ENCODE measurements at places on chromosomes 13 and 19. TPM values are rescaled to one million over a fixed set of nuclear protein-coding genes. Genes with fewer than 3 reads are reported as not detected.

Gene ZNF471
- total RNA-seq, result 3.5 TPM

GRCh38 chr19:6074709-6075403 lies 35.4 kb downstream of the RFX2 start:
- no peaks in the 10 kb centered on the region for H3K36me3 ChIP-seq
- no peak overlapping the region for H3K4me3 ChIP-seq
- no peak overlapping the region for H3K27ac ChIP-seq
- H3K4me1 ChIP-seq, result peaks cover 5% of the 10 kb centered on the region
- no peaks in the 10 kb centered on the region for H3K27me3 ChIP-seq

- H3K4me3 ChIP-seq, result peak overlapping the region; percentile 1
- no peaks in the 10 kb centered on the region for H3K36me3 ChIP-seq
- H3K27ac ChIP-seq, result no peak overlapping the region
- no peak for DNase-seq
- H3K4me1 ChIP-seq, result no peaks in the 10 kb centered on the region
These were observed 58.2 kb upstream of the EEF1AKMT1 start for GRCh38 chr13:20831933-20832332.

- no peaks in the 10 kb centered on the region for H3K36me3 ChIP-seq
- peaks cover 18% of the 10 kb centered on the region for H3K4me1 ChIP-seq
- peak overlapping the region; percentile 35 for H3K4me3 ChIP-seq
- peaks cover 7% of the 10 kb centered on the region for H3K27me3 ChIP-seq
These were observed 5.3 kb upstream of the PROZ start for GRCh38 chr13:113152984-113153809.

Gene KIR3DL2
- total RNA-seq, result not detected

DNA sequence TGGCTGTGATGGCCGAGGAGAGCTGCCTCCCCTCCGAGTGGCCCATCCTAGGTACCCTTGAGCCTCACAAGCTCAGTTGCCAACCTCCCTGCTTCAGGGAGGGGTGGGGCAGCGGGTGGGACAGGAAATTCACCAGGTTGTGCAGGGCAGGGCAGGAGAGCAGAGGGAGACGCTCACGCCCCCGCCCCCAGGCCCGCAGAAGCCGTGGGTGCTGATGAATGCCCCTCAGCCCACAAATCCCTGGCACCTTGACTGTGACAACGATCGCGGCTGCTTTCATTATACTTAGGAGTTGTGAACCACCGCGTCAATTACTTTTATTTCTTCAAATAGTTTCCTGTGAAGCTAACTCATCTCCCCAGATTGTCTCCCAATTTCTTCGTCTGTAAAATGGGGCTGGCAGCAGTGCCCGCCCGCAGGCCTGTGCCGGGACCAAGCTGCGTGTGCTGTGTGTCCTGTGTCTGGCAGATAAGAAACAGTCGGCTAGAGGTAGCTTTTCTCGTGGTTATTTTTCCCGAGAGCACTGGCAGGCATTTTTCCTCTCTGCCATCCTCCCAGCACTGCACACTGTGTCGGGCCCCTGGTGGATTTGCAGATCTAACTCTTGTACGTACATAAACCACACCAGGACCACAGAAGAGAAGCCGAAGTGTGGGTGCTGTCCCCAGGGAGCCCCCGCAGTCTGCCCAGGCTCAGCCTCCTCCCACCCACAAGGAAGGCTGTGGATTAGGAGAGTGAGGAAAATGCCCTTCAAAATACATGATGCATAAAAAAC lies 7.9 kb upstream of the RASA3 start:
- no peaks in the 10 kb centered on the region for H3K36me3 ChIP-seq
- DNase-seq, result no peak
- no peaks in the 10 kb centered on the region for H3K4me1 ChIP-seq
- no peak overlapping the region for H3K27ac ChIP-seq
- H3K27me3 ChIP-seq, result no peaks in the 10 kb centered on the region

DNA sequence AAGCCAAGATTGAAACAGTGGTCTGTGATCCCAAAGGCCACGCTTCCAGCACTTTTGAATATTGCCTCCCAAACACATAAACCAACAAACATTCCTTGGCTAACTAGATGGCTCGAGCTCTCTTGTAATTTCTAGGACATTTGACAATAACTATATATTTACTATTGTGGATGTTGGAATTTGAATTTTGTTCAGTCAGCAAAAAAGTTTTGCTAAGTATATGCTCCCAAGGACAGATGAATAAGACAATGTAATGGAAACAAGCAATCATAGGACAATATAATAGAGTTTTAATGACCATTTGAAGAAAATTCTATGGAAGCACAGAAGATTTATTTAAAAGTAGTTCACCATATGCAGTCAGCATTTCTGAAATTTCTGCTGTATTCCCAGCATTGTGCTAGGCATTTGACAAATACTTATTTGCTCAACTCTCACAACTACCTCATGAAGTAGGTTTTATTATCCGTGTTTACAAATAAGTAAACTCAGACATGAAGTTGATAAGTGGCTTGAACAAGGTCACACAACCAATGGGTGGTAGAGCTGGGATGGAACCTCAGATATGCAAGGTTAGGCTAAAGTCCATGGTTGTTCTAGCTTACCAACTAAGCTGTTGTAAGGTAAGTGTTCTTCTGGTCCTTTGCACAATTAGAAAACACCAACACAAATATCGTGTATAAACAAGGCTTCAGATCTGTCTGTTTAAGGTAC lies 205.1 kb downstream of the NUFIP1 start:
- H3K27ac ChIP-seq, result no peak overlapping the region
- no peaks in the 10 kb centered on the region for H3K27me3 ChIP-seq
- no peaks in the 10 kb centered on the region for H3K36me3 ChIP-seq
- H3K4me1 ChIP-seq, result no peaks in the 10 kb centered on the region
- no peak for DNase-seq

DNA sequence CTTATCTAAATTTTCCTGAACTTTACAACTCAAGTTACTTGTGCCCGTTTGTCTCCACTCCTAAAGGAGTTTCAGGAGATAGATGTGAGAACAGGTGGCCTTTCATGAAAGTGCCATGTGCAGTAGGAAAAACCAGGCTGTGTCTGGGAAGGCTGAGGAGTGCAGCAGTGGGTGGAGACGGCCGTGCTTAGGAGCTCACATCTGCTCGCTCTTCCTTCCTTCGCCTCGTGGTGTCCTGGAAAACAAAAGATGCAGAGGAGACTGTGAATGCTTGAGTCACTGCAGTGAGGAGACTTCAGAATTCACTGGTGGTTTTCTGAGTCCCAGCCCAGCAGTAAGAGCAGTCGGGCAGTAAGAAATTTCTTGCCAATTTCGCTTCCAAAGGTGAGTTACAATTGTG lies 138.4 kb upstream of the RNF113B start:
- no peaks in the 10 kb centered on the region for H3K36me3 ChIP-seq
- H3K27ac ChIP-seq, result no peak overlapping the region
- no peaks in the 10 kb centered on the region for H3K4me1 ChIP-seq
- DNase-seq, result no peak
- H3K4me3 ChIP-seq, result no peak overlapping the region
- H3K27me3 ChIP-seq, result no peaks in the 10 kb centered on the region

Gene ZNF808
- 28.9 TPM for total RNA-seq

Gene SYNE4
- 0.12 TPM for total RNA-seq

DNA sequence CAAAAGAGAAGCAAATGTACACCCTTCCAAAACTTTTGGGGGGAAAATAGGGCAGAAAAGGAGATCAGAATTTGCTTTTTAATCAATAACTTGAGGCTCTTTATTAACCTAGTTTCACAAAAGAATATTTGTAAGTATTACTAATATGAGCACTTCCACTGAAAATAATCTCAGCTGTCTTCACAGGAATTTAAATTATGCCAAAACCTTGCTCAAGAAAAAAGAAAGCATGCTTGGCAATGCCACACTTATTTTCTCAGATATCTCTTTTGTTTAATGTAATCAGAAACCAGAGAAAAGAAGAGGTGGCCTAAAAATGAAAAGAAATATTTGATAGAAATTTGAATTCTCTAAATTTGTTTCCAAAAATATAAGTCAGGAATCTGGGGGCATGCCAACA lies 234.9 kb upstream of the GPC6 start:
- H3K27ac ChIP-seq, result no peak overlapping the region
- DNase-seq, result no peak
- no peaks in the 10 kb centered on the region for H3K36me3 ChIP-seq
- no peak overlapping the region for H3K4me3 ChIP-seq
- H3K27me3 ChIP-seq, result no peaks in the 10 kb centered on the region

GRCh38 chr13:75345193-75345592 lies 136.8 kb downstream of the TBC1D4 start:
- H3K27ac ChIP-seq, result peak overlapping the region; percentile 3
- H3K4me3 ChIP-seq, result no peak overlapping the region
- no peaks in the 10 kb centered on the region for H3K36me3 ChIP-seq
- H3K27me3 ChIP-seq, result no peaks in the 10 kb centered on the region

Gene ZNF649
- 7.5 TPM for total RNA-seq

DNA sequence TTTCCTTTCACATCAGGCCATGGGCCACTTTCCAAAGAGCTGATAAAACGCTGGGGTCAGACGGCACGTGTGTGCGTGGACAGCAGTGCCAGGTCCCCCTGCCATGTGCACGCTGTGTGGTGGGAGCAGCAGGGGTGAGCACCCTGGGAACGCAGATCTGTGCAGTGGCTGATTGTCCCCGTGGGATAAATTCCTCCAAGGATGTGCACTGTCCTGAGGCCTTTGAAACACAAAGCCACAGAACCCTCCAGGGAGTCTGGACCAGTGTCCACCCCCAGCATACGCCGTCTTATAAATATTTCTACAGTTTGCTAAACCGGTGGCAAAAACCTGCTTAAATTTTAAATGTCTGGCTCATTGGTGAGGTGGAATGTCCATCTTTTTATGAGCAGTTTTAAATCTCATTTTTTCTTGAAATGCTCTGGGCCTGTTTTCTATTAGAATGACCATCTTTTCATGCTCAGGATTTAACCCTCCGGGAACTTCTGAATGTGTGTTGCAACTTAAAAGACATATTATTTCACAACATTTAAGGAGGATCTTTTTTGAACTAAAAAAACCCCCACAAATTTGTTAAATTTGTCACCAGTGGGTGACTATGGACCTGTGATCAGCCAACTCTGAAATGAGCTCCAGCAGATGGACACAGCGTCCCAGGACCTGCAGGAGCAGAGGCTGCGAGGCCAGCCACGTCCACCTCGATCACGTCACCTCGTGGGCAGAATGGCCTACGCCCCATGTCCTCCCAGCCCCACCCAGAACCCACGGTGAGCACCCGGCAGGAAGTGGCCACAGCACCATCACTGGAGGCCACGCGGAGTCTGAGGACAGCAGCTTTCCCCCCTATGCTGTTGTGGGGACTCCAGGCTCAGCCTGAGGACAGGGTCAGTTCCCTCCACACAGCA lies 68.6 kb downstream of the RASA3 start:
- peak overlapping the region; percentile 41 for H3K4me3 ChIP-seq
- H3K27ac ChIP-seq, result peak overlapping the region; percentile 95
- no peaks in the 10 kb centered on the region for H3K36me3 ChIP-seq
- no peaks in the 10 kb centered on the region for H3K27me3 ChIP-seq
- DNase-seq, result peak; percentile 76
- peaks cover 6% of the 10 kb centered on the region for H3K4me1 ChIP-seq

DNA sequence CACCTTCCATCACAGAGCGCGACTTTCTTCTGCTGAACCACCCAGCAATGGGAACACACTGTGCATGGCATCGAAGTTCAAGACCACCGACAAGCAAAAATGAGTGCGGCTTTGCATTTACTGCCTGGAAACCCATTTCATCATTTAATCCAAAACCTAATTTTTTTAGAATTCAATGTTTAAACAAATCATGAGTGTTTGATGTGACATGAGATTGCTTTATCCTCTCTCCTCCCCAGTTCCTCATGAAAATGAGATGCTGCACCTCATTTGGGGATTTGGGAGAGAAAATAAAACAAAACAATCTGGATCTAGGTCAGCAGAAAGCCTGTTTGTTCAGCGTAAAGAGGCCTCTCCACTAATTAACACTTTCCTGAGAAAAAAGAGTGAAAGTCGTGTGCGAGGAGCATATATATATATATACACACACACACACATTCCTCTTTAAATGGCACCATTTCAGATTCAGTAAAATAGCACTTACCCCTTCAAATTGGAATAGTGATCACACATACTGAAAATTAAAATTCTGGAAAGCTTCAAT lies 126.2 kb downstream of the DCT start:
- no peak for DNase-seq
- no peaks in the 10 kb centered on the region for H3K36me3 ChIP-seq
- H3K4me1 ChIP-seq, result no peaks in the 10 kb centered on the region
- no peaks in the 10 kb centered on the region for H3K27me3 ChIP-seq
- no peak overlapping the region for H3K4me3 ChIP-seq

DNA sequence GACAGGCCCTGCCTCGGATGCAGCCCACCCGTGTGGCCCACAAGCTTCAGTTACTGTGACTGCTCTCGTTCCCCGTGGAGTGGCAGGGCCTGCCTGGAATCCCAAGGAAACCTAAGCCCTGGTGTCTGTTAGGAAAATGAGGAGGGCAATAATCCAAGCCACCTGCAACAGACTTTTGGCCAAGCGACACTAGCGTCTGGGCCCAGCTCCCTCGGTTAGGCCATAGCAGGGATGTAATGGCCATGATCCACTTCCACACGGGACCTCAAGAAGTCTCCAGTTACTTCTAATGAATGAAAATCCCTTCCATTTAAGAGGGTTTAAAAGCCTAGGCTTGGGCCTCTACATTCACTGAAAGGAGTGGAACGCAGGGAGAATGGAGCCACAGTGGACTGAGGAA lies 8.9 kb downstream of the ZC3H4 start:
- H3K27ac ChIP-seq, result no peak overlapping the region
- no peak for DNase-seq
- H3K27me3 ChIP-seq, result no peaks in the 10 kb centered on the region
- no peak overlapping the region for H3K4me3 ChIP-seq

Gene ZNF431
- total RNA-seq, result 18.2 TPM

Gene LILRB4
- total RNA-seq, result 0.97 TPM

Gene RFXAP
- total RNA-seq, result 4.2 TPM

GRCh38 chr19:45102481-45102880 lies 9.5 kb downstream of the PPP1R37 start:
- H3K27me3 ChIP-seq, result no peaks in the 10 kb centered on the region
- no peak overlapping the region for H3K27ac ChIP-seq
- H3K4me1 ChIP-seq, result peaks cover 57% of the 10 kb centered on the region
- no peak for DNase-seq
- H3K36me3 ChIP-seq, result no peaks in the 10 kb centered on the region

GRCh38 chr19:49896863-49897621 lies at the start of gene IL4I1:
Gene IL4I1, minus strand, starts transcription at chr19:49896887. Its CDS starts 727 bp downstream, at chr19:49896160.
- peak; percentile 55 for DNase-seq
- H3K4me3 ChIP-seq, result no peak within 1 kb of the TSS
- peaks cover 23% of the 10 kb centered on the region for H3K4me1 ChIP-seq
- H3K27me3 ChIP-seq, result no peaks in the 10 kb centered on the region
- H3K36me3 ChIP-seq, result no peaks in the 10 kb centered on the region

GRCh38 chr13:32745509-32745908 lies 159.3 kb downstream of the PDS5B start:
- no peaks in the 10 kb centered on the region for H3K4me1 ChIP-seq
- no peak overlapping the region for H3K27ac ChIP-seq
- H3K36me3 ChIP-seq, result peaks cover 15% of the 10 kb centered on the region
- DNase-seq, result no peak
- H3K4me3 ChIP-seq, result no peak overlapping the region

DNA sequence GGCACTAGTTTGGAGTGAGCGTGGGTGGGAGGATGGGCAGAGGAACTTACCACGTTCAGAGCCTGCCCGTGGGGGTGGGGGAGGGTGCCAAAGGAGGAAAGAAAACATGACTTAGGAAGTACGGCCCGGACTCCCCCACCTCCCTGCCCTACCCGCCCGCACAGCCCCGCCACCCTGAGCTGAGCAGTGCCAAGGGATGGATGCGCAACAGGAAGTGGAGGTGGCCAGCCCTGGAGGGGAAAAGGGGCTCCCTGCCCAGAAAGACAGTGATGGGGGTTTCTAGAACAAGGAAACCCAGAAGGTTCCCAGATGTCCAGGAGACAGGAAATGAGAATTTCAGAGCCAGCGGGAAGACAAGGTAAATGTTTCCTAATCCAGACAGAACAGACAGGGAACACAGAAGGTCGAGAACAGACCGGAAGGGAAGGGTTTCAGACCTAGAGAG lies 6.3 kb downstream of the TEAD2 start:
- peaks cover 4% of the 10 kb centered on the region for H3K4me1 ChIP-seq
- H3K4me3 ChIP-seq, result no peak overlapping the region
- no peak overlapping the region for H3K27ac ChIP-seq
- peak; percentile 35 for DNase-seq
- H3K27me3 ChIP-seq, result no peaks in the 10 kb centered on the region
